ENCODE measurements at places on chromosomes 4 and X.

- DNase-seq = no peak
Measured at GRCh38 chrX:120361764-120362305, at the start of gene ATP1B4. Gene ATP1B4, plus strand, starts transcription at chrX:120362089. Its CDS starts 80 bp downstream, at chrX:120362169.

- DNase-seq = no peak
Measured at GRCh38 chr4:167787231-167787630, 305.1 kb upstream of the ANXA10 start.

GRCh38 chr4:123956204-123956603, 559.6 kb downstream of the SPRY1 start:
- DNase-seq = no peak

- DNase-seq = no peak
Measured at GRCh38 chr4:30769093-30769492, 48.9 kb downstream of the PCDH7 start.

GRCh38 chr4:183182873-183183725, 84.0 kb downstream of the WWC2 start:
- DNase-seq = no peak

- DNase-seq = no peak
Measured at GRCh38 chr4:83890816-83891215, 354.9 kb downstream of the GPAT3 start.

DNA sequence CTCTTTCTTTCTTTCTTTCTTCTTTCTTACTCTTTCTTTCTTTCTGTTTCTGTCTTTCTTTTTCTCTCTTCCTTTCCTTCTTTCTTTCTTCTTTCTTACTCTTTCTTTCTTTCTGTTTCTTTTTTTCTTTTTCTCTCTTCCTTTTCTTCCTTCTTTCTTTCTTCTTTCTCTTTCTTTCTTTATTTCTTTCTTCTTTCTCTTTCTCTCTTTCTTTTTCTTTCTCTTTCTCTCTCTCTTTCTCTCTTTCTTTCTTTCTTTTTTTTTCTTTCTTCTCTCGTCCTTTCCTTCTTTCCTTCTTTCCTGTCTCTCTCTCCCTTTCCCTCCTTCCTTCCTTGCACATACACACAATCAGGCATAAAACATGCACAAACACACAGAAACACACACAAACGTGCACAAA, 79.3 kb upstream of the SHOX start:
- no peak for DNase-seq

GRCh38 chrX:18855919-18856644, 127.8 kb downstream of the PHKA2 start:
- DNase-seq = no peak

DNA sequence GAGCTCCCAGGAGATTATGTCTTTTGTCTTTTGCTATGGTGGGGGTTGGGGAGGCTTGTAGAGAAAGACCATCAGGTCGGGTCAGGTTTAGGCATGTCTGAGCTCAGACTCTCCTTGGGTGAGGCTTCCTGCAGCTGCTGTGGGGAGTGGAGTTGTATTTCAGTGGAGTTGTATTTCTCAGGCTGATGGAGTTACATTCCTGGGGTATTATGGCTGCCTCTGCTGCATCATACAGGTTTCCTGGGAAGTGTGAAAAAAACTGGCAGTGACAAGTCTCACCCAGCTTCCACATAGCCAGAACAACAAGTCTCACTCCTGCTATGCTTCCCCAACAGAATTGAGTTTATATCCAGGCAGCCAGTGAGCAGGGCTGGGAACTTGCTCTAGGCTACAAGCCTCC, 119.3 kb downstream of the VSIG4 start:
- no peak for DNase-seq

DNA sequence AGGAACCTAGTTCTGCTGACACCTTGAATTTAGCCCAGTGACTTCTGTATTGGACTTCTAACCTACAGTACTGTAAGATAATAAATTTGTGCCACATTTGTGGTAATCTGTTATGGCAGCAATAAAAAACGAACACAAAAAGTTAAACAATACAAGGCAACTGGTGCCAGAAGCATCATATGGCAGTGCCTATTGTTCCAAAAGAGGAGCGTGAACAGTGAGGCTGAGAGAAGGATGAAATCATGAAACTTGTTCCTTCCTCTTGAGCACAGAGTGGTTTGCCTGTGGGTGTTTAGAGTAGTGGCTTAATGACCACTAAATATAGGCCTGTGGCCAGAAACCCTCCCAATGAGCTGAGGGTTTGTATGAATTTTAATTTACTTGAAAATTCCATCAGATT, 69.7 kb upstream of the PGRMC2 start:
- DNase-seq = no peak

DNA sequence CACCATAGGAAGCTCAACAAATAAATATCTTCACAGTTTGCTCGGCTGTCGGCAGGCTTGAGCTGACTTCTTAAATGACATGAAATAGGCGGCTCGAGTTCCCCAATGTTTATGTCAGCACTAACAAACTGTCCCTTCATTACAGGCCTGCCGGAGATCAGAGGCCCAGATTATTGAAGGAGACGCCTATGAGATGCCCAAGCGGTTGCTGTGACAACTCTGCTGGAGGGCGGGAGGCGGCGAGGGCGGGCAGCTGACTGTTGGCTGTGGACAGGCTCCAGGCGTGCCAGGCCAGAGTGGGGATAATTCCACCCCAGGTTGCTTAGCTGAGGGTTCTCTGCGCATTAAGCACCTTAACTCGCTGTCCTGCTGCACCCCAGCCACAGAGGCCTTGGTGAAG, 39.2 kb upstream of the MSX1 start:
- DNase-seq = no peak

GRCh38 chr4:34108391-34108790, 2135.9 kb downstream of the ARAP2 start:
- no peak for DNase-seq

DNA sequence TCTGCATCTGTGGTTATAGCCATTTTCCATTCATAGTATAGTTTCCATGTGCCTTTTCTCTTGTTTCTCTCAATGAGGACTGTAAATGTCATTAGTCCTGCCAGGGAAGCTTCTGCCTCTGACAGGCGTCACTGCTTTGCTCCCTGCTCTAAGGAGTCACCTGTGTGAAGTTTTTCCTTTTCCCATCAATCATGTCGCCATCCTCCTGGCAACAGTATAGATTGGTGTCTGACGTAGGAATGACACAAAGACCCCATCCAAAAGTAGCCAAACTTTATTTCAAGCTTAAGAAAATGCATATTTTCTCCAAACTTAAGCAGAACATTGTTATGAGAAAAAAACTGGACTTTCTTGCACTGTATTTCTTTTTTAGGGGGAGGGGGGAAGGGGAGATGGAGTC, 23.1 kb upstream of the MECP2 start:
- no peak for DNase-seq

DNA sequence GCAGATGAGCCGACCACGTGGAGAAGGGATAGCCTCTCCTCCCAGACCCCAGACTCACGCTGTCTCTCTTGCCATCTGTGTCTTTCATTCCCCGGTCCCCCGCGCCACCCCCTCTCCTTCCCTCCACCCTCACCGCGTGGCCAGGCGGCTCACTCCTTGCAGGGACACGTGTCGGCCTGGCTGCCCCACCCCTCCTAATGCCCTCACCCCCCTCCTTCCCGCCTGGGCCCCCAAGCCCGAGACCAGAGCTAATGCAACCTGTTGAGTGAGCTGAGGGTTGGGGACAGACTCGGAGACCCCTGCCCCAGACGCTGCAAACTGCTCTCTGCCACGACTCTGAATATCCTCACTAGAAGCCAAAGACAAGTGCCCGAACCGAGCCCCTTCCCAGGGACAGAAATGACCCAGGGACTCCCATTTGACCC, 1.8 kb downstream of the SLC38A5 start:
- DNase-seq = peak; percentile 26

GRCh38 chr4:37905533-37906169, 14.8 kb downstream of the TBC1D1 start:
- no peak for DNase-seq

- DNase-seq = no peak
Measured at GRCh38 chr4:41512136-41512535, 25.8 kb upstream of the LIMCH1 start.

GRCh38 chrX:53195401-53195800, 29.6 kb downstream of the KDM5C start:
- DNase-seq = no peak

DNA sequence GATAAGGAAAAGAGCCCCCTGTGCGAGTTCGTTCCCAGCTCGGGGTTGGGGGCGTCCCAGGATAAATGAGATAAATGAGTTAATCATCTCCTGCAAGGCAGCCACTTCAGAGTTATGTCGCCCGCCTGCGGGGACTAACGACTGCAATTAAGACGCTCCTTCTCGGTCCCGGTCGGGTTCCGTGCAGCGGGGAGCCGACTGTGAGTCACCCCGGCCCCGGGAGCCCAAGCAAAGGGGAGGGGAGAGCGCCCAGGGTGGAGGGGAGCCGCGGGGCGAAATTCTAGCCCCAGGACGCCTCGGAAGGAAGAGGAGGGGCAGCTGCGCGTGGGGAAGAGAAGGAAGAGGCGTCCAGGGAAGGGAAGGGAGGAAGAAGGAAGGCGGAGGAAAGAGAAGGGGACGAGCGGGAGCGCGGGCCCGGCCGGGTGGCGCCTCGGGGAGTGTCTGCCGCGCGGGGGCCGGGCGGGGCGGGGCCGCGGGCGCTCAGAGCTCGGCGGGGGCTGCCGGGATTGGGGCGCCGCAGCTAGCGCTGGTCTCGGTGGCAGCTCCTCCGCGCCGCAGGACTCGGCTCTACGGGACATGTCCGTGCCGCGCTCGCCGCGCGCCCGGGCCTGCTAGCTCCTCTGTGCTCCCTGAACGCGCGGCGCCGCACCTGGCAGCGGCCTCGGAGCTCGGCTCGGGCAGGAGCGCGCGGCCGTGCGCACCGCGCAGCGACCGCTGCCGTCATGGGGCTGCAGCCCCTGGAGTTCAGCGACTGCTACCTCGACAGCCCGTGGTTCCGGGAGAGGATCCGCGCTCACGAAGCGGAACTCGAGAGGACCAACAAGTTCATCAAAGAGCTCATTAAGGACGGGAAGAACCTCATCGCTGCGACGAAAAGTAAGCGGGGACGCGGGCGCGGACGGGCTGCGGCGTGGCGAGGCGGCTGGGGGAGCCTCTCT, at the start of gene ARHGAP10:
Gene ARHGAP10, plus strand, starts transcription at position 509 of the 938 bp plus-strand sequence. Its CDS starts 214 bp downstream, at position 723.
- DNase-seq = peak; percentile 43

DNA sequence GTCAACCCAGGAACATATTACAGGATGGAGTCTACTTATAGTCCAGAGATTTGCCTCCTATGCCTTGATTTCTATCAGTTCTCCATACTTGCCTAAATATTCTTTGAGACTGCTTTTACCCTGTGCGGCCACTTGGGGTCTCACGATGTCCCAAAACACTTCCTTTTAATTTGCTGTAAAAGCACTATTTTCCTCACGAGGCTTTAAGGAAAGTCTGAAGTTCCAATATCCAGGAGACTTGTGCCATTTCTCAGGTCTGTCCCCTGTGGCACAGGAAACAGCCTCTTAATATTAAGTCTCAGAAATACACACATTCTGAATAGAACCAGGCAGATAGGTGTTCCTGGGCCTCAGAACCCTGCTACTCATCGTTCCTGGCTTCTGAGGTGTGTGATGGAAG, 142.9 kb downstream of the TMEM164 start:
- no peak for DNase-seq

DNA sequence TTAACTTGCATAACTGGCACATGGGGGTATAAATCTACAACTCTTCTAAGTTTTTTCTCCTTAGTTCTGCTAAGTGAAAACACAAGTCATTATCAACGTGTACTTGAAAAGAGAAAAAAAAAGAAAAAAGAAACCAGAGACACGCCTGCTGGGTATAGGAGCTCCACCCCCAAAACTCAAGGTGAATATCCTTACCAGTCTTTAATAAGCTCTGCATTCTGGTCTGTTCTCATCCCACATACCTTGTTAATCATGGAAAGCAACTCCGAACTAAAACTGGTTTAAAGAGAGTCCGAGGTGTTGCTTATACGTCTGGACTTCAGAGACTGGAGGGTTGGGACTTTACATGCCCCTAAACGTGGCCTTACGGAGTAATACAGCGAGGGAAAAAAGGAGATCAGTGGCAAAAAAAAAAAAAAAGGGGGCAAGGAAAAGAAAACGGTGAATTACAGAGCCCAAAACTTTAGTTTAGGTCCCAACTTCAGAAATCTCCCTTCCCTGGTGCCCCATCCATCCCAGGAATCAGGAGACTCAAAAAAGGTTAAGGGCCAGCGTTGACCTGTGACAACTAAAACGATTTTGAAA, 1.0 kb downstream of the PGRMC2 start:
- peak; percentile 3 for DNase-seq

DNA sequence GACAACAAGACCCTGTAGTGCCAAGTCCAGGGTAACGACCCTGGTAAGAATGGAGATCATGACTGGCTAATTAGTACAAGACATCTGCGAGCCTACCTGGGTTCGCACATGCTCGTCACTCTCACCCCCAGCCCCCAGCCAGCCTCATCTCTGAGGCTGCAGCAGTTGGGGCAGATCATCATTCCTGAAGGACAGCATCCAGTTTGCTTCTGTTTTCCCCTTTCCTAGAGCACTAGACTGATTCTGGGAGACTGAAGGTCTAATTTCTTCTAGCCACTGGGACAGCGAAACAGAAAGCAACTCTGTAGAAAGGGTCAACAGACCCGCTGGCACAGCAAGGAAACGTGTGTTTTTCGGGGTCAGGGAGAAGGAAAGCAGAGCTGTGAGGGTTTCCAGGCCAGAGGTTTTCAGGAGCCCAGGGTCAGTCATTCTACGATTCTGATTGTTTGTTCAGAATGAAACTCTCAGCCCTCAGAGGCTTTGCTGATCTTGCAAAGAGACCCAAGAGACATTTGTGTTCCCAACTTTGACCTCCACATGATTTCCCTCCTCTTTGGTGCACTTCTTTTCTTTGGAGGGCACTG, 343.1 kb upstream of the NOCT start:
- DNase-seq = no peak

GRCh38 chr4:89334311-89334710, 26.7 kb upstream of the GPRIN3 start:
- no peak for DNase-seq

DNA sequence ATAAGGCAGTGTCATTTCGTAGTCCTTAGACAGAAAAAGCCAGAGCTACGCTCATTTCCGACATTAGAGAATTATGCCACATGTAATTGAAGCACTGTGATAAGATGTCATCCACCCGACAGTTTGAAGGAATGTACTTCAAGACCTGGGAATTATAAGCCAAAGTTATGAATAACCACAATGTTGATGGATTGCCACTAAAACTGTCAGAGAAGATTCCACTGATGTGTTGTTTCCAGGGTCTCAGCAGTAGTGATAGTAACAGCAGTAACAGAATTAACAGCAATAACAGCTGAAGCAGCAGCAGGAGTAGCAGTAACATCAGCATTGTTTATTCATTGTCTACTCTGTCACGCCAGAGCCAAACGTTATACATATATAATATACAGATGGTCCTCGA, 24.7 kb downstream of the RAB33A start:
- no peak for DNase-seq

GRCh38 chrX:109089359-109089758, 353.0 kb upstream of the IRS4 start:
- no peak for DNase-seq
